Esophagus squamous epithelium (tissue), 5 donors: ENCODE measurements at places on chromosomes 6 and 20.
A peak's percentile ranks its signal among the peaks of the same experiment; 100 is the strongest.

- H3K4me3 ChIP-seq = no peak overlapping the region
- no peaks in the 10 kb centered on the region for H3K36me3 ChIP-seq
- H3K27ac ChIP-seq = no peak overlapping the region
- no peaks in the 10 kb centered on the region for H3K27me3 ChIP-seq
Observed at GRCh38 chr6:21898107-21898796, 304.7 kb downstream of the SOX4 start.

DNA sequence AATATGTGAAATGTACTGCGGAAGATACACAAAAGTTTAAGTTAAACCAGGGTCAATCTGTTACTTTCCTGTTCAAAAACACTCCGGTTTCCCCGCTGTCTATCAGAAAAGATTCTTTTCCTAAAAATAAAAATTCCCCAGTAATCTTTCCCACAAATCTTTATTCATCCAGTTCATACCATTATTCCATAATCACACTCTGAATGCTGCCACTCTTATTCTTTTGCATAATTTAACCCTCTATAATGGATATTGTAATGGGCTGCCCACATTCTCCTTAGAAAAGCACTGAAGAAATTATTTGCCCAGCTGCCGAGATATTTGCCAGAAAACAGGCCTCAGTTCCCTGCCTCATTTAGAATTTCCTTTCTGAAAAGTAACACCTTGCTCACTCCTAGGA lies 68.6 kb downstream of the EPHA7 start:
- DNase-seq = no peak
- no peaks in the 10 kb centered on the region for H3K27me3 ChIP-seq
- H3K4me3 ChIP-seq = no peak overlapping the region

DNA sequence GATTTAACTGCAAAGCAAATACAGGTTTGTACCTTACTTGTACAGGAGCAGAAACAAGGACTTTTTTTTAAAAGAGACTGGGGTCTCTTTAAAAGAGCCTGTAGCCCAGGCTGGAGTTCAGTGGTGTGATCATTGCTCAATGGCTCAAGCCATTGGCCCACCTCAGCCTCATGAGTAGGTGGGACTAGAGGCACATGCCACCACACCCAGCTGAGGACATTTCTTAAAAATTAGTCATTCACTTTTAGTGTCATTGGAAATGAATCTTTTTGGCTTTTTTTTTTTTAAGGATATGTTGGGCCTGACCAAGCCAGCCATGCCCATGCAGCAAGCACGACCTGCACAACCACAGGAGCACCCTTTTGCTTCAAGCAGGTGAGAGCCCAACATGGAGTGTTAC lies 16.9 kb downstream of the SEC23B start:
- no peak overlapping the region for H3K27ac ChIP-seq
- no peaks in the 10 kb centered on the region for H3K4me1 ChIP-seq
- H3K27me3 ChIP-seq = no peaks in the 10 kb centered on the region
- H3K4me3 ChIP-seq = no peak overlapping the region
- peaks cover 96% of the 10 kb centered on the region for H3K36me3 ChIP-seq
- DNase-seq = no peak

DNA sequence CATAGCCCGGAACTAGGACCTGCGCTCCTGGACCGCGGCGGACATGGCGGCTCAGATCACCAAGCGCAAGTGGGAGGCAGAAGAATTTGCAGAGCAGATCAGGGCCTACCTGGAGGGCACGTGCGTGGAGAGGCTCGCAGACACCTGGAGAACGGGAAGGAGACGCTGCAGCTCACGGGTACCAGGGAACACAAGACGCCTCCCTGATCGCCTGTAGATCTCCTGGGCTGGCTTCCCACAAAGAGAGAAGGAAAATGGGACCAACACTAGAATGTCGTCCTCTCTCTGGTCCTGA lies 15.1 kb upstream of the HLA-A start:
- no peak overlapping the region for H3K4me3 ChIP-seq
- H3K27me3 ChIP-seq = no peaks in the 10 kb centered on the region
- H3K4me1 ChIP-seq = no peaks in the 10 kb centered on the region
- peak overlapping the region; percentile 82 for H3K27ac ChIP-seq
- no peak for DNase-seq

- no peak for DNase-seq
- H3K4me3 ChIP-seq = no peak overlapping the region
- peaks cover 14% of the 10 kb centered on the region for H3K4me1 ChIP-seq
- H3K36me3 ChIP-seq = peaks cover 23% of the 10 kb centered on the region
Observed at GRCh38 chr6:41687501-41688175, 47.8 kb downstream of the TFEB start.

DNA sequence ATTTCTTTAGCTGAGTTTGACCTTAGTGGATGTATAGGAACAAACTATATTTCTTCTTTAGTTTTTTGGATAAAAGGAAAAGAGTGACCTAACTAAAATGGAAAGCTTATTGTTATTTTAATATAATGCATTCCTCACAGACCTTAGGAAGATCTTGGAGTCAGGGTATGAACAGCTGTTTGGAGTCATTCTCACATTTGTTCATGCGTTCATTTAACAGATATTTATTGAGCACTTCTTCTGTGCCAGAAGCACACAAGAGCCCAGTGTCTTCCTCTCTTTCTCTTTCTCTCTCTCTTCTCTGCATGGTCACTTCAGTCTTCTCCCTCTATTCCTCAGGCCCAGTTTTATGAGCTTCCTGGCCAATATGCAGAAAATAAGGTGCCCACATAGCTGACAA lies 744.0 kb upstream of the MAP3K7 start:
- H3K27me3 ChIP-seq = no peaks in the 10 kb centered on the region
- H3K36me3 ChIP-seq = no peaks in the 10 kb centered on the region
- DNase-seq = no peak
- H3K4me3 ChIP-seq = no peak overlapping the region
- H3K27ac ChIP-seq = no peak overlapping the region
- H3K4me1 ChIP-seq = no peaks in the 10 kb centered on the region

DNA sequence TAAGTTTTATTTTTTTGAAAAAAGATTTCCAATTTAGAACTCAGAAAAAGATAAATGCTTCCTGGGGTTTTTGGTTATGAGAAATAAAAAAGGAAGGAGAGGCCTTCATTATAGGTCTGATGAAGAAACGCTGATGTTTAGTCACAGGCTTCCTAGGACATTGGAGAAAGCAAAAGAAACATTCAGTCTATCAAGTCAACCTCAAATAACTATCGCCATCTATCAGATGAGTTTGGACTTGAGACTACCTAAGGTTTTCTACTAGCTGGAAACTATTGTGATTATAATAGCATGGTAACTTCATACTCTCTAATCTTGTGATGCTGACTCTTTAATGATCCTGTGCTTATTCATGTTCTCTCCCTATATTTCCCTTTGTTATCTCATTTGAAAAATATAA lies 171.3 kb downstream of the TPBG start:
- H3K4me1 ChIP-seq = no peaks in the 10 kb centered on the region
- no peaks in the 10 kb centered on the region for H3K36me3 ChIP-seq
- no peaks in the 10 kb centered on the region for H3K27me3 ChIP-seq
- H3K27ac ChIP-seq = no peak overlapping the region
- no peak for DNase-seq

GRCh38 chr20:64069614-64070243 lies 6.7 kb downstream of the TCEA2 start:
- H3K27me3 ChIP-seq = no peaks in the 10 kb centered on the region
- peaks cover 7% of the 10 kb centered on the region for H3K4me1 ChIP-seq
- H3K36me3 ChIP-seq = peaks cover 40% of the 10 kb centered on the region
- DNase-seq = no peak
- H3K27ac ChIP-seq = no peak overlapping the region
- no peak overlapping the region for H3K4me3 ChIP-seq

DNA sequence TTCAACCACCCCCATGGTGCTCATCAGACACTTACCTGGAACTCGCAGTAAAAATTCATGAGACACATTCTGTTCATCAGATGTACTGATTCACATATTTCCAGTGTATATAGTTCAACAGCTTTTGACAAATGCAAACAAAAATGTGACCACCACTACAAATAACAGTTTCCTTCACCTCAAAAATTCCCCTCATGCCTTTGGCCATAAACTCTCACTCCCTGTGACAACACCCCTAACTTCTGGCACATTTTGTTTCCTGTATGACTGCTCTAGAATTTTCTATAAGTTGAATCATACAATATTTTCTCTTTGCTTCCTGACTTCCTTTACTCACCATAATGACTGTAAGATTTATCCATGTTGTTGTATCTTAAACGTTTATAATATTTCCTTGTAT lies 63.7 kb downstream of the C6orf118 start:
- no peak overlapping the region for H3K27ac ChIP-seq
- no peaks in the 10 kb centered on the region for H3K36me3 ChIP-seq
- H3K27me3 ChIP-seq = no peaks in the 10 kb centered on the region

GRCh38 chr20:36034875-36035274 lies 66.5 kb downstream of the CNBD2 start:
- DNase-seq = no peak
- no peak overlapping the region for H3K4me3 ChIP-seq
- no peaks in the 10 kb centered on the region for H3K4me1 ChIP-seq
- H3K27ac ChIP-seq = no peak overlapping the region
- no peaks in the 10 kb centered on the region for H3K27me3 ChIP-seq

DNA sequence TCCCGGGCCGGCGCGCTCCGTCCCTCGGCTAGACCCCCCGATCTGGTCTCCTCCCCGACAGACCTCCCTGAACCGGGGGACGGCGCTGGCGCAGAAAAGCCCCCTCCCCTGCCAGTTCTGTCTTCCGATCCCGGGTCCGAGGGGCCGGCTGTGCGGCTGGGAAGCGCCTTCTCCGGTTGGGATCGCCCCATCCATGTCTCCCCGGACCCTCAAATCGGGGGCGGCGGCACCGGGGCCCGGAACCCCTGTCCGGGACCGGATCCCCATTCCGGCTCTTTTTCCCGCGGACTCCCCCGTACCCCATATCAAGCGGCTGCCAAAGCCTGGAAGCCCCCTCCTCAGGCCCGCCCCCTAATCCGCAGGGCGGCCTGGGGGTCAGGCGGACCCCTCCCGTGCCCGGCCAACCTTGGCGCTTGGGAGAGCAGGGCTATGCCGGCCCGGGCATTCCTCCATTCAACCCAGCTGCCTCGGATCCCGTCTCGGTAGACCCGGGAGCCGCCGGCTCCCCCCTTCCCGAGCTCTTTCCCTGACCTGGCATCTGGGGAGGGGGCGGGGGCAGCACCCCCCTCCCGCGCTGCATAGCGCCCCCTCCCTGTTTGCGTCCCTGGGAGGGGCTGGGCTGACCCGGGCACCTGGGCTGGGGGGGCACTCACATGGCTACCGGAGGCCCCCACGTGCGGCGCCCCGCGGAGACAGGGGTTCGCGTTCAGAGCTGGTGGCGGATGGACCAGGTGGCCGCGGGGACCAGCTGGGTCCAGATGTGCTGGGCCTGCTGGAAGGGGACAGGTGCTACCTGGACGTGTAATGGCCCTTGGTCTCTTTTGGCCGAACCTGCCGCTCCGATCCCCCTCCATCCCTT lies 643 bp downstream of the DLGAP4 start:
- no peak overlapping the region for H3K4me3 ChIP-seq
- no peaks in the 10 kb centered on the region for H3K36me3 ChIP-seq
- DNase-seq = no peak

GRCh38 chr6:75203721-75204120 lies 2.1 kb downstream of the COL12A1 start:
- peak overlapping the region; percentile 71 for H3K4me3 ChIP-seq
- no peaks in the 10 kb centered on the region for H3K36me3 ChIP-seq
- DNase-seq = no peak
- H3K27me3 ChIP-seq = no peaks in the 10 kb centered on the region
- H3K4me1 ChIP-seq = peaks cover 24% of the 10 kb centered on the region
- H3K27ac ChIP-seq = peak overlapping the region; percentile 87

DNA sequence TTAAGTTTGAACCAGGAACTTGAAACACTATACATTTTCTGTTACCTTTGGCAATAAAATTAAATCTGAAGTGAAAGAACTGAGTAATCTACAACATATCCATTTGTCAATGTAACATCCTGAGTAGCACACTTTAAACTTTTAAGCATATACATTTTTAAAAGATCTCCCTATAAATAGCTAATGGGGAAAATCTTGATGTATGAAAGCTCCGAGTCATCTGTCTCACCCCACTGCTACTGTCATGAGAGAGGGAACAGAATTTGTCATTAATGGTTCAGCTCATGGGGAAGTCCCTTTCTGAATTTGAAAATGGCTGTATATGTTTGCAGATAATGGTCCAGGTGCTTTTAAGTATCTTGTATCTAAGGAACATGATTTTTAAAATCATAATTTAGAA lies 55.2 kb upstream of the NOX3 start:
- H3K27me3 ChIP-seq = no peaks in the 10 kb centered on the region
- no peaks in the 10 kb centered on the region for H3K36me3 ChIP-seq
- no peak overlapping the region for H3K27ac ChIP-seq
- no peak for DNase-seq

GRCh38 chr6:82240186-82240585 lies 7.4 kb downstream of the IBTK start:
- H3K36me3 ChIP-seq = peaks cover 51% of the 10 kb centered on the region
- no peak for DNase-seq

DNA sequence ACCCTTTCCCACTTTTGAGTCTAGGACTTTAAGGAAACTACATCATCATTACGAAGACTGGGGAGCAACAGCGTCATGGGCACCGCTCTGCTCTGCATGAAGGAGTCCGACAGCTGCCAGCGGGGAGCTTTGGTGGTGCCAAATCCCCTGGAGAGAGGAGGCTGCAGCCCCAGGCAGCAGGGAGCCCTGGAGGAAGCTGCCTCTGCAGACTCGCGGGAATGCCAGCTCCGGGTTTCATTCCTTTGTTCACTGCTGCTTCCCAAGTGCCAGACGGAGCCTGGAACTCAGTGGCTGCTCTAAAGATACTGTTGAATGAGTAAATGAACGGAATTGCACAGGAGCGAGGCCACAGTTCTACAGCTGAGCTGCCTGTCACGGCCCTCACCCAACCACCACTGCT lies 196.5 kb upstream of the THBS2 start:
- H3K27ac ChIP-seq = peak overlapping the region; percentile 88
- DNase-seq = no peak

DNA sequence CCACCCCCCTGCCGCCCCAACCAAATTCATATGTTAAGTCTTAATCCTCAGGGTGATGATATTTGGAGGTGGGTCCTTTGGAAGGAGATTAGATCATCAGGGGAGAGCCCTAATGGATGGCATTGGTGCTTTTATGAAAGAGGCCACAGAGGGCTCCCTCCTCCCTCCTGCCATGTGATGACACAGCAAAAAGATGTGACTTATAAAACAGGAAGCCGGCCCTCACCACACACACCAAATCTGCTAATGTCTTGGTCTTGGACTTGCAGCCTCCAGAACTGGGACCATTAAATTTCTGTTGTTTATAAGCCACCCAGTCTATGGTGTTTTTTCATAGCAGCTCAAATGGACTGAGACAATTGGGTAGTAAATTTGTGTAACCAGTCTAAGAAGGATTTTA lies 176.3 kb downstream of the ADGRG6 start:
- H3K27me3 ChIP-seq = no peaks in the 10 kb centered on the region
- no peaks in the 10 kb centered on the region for H3K4me1 ChIP-seq
- H3K4me3 ChIP-seq = no peak overlapping the region
- no peaks in the 10 kb centered on the region for H3K36me3 ChIP-seq
- no peak for DNase-seq

DNA sequence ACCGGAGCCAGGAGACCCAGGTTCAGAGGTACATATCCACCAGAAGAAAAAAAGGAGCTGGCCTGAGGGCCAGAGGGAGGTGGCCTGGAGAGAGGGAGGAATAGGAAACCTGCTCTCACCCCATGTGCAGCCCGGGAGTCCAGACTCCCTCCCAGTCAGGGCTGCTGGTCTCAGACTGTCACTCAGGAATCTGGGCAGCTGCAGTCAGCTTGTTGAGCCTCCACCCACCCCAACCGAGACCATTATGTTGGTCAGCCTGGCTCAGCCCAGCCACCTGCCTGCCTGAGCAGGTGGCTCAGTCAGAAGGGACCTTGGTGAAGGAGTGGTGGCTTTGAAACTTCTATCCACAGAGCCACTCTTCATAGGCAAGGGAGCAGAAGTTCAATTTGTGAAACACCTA lies 53.3 kb upstream of the EPB41L1 start:
- no peak for DNase-seq
- H3K27ac ChIP-seq = no peak overlapping the region
- no peak overlapping the region for H3K4me3 ChIP-seq
- no peaks in the 10 kb centered on the region for H3K36me3 ChIP-seq
